HFFc6 (cell line): ENCODE measurements at places on chromosomes 7 and 10.

DNA sequence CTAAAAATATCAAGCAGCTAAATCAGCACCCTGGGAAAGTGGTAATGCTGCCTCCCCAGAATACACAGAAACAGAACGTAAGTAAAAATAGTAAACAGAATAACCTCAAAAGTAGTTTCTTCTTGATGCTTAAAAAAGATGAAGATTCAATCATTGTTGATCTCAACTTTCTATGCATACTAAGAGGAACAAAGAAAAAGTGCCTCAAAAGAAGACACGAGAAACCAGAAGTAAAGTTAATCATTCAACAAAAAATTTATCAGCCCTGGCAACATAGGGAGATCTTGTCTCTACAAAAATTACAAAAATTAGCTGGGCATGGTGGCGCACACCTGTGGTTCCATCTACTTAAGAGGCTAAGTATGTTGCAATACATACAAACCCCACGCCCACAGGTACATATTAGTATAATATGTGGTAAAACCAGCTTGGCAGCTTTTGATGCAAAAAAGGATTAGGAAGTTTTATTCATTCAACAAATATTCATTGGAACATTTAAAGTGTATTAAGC lies 153.7 kb downstream of the NRBF2 start:
- no peak for DNase-seq

DNA sequence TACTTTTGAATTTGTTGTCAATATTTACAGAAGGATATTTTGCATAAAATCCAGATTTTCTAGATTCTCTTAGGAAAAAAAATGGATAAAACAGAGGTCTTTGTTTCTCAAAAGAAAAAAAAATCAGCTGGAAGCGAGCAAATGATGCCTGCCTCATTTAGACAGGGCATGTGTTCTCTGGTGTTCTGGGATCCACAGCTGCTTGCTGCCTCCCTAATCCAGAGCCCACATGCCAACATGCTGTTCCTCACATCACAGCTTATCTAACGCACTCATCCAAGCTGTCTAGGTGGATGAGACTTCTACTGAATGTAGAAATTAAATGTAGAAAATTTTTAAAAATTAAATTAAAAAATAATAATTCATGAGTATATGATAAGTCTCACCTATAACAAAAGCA lies 630.1 kb downstream of the SORCS1 start:
- no peak for DNase-seq

DNA sequence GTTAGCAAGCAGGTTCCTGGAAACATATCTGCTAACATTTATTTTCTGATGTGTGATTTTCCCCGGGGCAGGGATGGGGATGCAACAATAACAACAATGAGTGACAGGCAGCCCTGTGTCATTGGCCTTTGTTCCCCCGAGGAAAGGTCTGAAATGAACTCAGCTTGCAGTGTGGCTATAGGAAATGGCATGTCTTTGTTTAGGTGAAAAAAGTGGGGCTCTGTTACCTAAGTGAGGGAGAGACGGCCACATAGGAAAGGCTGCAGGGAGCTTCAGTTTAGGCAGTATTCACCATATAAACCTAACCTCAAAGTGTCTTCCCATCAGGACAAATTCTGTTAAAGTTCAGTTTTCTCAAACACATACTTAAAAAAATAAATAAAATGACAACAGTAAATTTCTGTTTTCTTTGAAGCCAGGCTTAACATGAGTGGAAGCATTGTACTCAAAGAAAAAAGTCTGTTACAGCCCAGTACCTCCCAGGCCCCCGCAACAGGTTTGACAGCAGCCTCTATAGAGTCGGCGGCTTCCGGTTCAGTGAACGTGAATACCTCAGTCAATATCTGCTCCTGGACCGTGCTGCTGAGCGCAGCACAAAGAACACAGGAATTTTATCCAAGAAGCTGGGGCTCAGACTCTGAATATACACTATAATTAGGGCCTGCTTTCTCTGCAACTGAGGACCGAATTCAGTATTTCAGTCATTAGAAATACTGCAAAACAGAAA lies 168.3 kb downstream of the GLI3 start:
- DNase-seq: no peak

DNA sequence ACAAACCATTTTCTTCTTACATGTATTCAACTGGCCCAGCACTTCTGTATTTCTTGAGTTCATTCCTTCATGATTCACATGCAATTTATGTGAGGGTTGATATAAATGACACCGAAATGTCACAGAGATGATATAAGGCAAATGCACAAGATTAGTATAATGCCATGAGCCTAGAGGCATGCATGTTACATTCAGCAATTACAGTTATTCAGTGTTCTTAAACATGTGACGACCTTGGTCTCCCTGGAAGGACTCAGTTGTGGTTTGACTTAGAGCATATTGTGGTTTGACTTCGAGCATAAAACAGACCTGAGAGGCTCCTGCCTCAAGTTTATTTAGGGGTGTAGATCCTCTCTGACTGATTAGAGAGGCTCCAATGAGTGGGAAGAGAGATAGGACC lies 752.1 kb upstream of the POM121L12 start:
- no peak for DNase-seq

DNA sequence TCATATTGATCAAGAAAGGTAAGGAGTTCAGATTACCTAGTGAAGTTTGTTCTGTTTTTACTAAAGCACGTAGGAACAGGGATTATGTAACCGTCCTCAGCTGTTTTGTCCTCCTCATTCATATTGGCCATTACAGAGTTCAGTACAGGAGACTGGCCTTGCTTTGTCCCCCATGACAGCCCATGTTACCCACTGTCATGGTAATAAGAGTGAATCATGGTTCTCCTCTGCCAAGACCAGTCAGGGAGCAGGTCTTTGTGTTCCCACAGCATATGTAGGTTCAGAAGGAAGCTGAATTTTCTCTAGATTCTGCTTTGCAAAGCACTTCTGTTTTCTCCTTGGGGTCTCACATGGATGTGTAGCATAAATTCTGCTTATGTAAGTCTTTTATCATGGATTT lies 106.2 kb upstream of the GPR141 start:
- no peak for DNase-seq

DNA sequence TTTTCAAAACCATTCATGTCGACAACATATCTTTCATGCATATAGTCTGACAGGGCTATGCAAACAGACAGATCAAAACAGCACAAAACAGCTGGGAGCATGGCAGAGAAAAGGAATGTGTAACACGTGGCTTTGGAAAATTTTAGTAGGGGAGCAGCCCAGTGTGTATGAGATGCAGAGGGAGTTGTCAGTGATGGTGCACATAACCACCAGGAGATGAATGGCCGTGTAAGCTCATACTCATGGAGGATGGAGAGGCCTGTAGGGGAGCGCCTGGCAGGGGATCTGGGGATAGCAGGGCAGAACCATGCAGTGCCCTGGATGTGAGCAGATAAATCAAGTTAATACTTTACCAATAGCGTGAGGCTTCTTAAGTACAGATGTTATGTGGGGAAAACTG lies 45.7 kb downstream of the RHOBTB1 start:
- DNase-seq: no peak

- no peak for DNase-seq
Measured at GRCh38 chr7:43929529-43930457, 3.6 kb downstream of the UBE2D4 start.

DNA sequence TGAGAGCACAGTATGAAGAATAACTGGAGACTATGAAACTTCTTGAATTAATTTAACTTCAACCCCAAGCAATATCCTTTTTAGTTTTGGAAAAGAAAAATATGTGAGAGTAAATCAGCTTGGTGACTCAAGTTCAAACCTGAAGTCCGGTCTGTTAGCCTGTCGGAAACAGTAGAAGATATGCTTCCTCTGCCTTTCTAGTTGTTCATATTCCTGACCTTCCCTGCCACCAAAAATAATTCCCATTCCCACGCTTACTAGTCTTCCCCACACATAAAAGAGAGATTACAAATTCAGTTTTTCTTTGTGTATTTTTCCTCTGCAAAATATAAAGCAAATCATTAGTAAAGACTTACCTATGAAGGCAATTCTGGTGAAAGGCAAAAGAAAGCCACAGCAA lies 3.6 kb downstream of the SEMA3D start:
- no peak for DNase-seq

GRCh38 chr10:2670864-2671263 lies 396.5 kb upstream of the PFKP start:
- DNase-seq: no peak

GRCh38 chr7:28112467-28112866 lies 68.1 kb downstream of the JAZF1 start:
- DNase-seq: no peak

GRCh38 chr10:115975506-115975905 lies 297.5 kb downstream of the GFRA1 start:
- no peak for DNase-seq

DNA sequence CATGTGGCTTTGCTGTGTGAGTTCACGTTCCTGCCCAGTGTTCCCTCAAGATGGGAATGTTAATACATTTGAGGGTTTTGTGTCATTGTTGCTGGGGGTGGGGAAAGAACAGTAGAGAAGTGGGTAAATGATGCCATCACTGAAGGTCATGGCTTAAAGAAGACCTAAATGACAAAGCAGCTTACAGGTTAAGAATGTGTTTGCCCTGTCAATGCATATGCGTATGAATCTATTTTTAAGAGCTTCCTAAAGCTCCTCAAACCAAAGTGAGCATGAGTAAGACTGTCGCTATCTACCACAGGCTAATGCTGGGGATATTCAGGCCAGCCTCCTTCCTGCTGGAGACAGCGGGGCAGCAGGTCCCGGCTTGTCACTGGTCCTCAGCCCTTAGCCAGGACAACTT lies 162.9 kb downstream of the CREB5 start:
- DNase-seq: peak; percentile 35

DNA sequence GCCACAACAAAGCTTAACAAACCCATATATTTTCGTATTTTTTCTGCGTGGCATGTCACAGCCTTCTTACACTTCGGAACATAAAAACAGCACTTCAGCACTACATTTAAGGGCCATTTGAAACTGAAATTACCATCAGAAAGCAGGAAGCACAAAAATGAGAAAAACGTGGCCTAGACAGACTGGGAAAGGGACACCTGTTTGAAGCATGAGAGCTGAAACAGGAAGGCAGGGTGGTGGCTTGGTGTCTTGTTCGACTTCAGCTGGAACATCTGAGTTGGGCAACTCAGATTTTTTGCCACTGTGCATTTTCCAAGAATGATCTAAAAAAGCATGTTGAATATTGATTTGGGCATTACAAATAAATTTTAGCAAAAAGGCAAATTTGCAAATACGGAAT lies 243.2 kb downstream of the ELMO1 start:
- no peak for DNase-seq

DNA sequence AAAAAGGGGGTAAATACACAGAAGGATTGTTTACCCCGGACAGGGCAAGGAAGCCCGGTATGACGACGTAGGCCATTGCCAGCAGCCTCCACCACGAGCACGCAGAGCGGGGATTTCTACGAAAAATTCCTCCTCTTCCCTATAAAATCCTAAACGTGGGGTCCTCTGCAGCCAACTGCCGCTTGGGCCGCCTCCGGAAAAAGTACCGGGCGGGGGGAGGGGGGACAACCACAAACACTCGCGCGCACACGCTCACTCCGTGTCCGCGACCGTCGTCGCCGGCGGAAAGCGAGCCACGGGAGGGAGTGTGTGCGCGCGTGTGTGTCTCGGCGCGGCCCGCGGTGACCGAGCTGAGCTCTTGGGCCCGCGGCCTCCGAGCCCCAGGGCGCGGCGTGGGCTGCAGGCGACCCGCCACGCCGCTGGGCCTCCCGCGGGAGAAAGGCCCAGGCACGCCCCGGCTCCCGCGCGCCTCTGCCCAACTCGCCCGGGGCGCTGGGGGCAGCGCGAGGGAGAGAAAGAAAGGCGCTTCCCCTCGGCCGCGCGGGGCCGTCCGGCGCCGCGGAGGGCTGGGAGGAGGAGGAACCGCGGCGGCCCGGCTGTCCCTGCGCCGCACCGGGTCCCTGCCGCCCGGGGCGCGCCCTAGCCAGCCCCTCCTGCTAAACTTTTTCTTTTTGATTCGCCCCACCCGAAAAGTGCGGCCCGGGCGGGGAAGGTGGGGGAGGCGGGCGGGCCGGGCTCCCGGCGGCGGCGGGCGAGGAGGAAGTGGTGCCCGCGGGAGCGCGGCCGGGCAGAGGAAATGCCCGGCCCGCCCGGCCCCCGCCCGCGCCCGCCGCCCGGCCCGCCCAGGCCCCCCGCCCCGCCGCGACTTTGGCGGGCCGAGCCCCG lies 1.5 kb downstream of the CTBP2 start:
- DNase-seq: no peak

GRCh38 chr7:158759749-158760444 lies 55.3 kb upstream of the NCAPG2 start:
- no peak for DNase-seq

GRCh38 chr7:94440451-94441039 lies 45.9 kb downstream of the COL1A2 start:
- DNase-seq: no peak

GRCh38 chr10:35728341-35728740 lies 86.2 kb upstream of the FZD8 start:
- DNase-seq: no peak

- no peak for DNase-seq
Measured at GRCh38 chr10:101848408-101848807, 4.8 kb upstream of the KCNIP2 start.

GRCh38 chr10:76337641-76338040 lies 906.2 kb downstream of the LRMDA start:
- peak; percentile 75 for DNase-seq

DNA sequence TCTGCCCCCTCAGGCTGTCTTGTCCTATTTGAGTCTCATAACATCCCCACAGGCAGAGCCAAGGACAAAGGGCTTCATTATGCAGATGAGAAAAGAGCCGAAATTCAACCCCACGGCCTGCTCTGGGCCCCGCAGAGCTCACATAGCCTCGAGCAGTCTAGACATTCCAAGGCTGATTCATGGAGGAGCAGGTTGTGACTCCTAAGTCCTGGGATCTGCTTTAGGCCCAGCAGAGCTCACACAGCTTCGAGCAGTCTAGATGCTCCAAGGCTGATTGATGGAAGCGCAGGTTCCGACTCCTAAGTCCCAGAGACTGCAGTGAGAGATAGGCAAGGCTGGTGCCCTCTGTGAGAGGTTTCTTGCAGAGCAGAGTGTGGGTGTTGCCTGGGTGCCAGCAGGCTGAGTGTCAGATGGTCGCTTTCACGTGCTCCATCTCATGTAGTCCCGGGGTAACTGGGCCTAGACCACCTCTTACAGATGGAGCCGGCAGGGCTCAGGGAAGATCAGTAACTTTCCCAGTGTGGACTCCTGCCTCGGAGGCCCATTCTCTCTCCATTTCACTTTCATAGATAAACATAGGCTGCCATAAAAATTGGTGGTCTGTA lies 436.1 kb upstream of the FOXK1 start:
- no peak for DNase-seq

DNA sequence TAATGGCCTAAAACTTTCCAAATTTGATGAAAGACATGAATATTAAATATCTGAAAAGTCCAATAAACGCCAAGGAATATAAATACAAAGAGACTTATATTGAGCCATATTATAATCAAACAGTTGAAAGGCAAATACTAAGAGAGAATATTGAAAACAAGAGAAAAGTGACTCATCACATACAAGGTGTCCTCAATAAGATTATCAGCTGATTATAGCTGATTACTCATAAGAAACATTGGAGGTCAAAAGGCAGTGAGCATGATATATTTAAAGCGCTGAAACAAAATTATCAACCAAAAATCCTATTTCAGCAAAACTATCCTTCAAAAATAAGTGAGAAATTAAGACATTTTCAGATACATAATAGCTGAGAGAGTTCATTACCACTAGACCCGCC lies 7.8 kb upstream of the NPC1L1 start:
- DNase-seq: no peak

GRCh38 chr7:81407094-81407493 lies 362.8 kb downstream of the HGF start:
- DNase-seq: peak; percentile 79
